ENCODE measurements at places on chromosomes 6 and 20.

- no peak for DNase-seq
Observed at GRCh38 chr20:5890773-5891441, 59.4 kb downstream of the TRMT6 start.

DNA sequence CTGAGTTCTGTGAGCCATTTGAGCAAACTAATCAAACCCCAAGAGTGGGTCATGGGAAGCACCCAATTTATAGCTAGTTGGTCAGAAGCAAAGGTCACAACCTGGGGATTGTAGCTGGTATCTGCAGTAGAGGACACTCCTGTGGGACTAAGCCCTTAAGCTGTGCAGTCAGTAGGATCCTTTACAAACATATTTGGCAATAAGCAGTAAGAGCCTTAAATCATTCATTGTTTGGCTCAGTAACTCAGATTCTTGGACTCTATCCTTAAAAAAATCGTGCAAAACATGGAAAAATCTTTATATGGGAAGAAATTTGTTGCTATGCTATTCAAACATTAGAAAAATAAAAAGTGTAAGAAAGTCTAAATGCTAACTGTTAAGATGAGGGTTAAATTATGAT lies 29.9 kb downstream of the FRK start:
- peak; percentile 45 for DNase-seq

- no peak for DNase-seq
Observed at GRCh38 chr6:9862603-9863167, 552.2 kb downstream of the TFAP2A start.

GRCh38 chr6:6741264-6741663 lies 152.7 kb downstream of the LY86 start:
- no peak for DNase-seq

GRCh38 chr6:159311618-159312017 lies 142.4 kb downstream of the FNDC1 start:
- no peak for DNase-seq

DNA sequence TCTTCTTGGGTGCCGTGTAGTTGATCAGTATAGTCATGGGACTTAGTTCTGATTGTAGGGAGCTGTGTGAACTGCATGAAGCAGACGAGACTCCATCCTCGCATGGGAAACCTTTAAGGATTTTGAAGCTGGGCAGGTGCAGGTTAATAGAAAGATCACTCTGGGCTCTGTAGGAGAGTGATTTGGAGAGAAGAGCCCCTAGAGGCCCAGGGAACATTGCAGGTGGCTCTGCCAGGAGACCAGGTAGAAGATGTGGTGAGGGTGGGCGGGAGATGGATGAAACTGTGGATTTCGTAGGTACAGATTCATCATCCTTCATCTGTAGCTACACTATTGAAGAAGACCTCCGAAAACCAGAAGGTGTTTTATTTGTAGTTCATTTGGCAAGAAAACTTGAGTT lies 53.3 kb downstream of the UTRN start:
- no peak for DNase-seq

GRCh38 chr20:36632487-36633284 lies 13.3 kb downstream of the SLA2 start:
- no peak for DNase-seq

DNA sequence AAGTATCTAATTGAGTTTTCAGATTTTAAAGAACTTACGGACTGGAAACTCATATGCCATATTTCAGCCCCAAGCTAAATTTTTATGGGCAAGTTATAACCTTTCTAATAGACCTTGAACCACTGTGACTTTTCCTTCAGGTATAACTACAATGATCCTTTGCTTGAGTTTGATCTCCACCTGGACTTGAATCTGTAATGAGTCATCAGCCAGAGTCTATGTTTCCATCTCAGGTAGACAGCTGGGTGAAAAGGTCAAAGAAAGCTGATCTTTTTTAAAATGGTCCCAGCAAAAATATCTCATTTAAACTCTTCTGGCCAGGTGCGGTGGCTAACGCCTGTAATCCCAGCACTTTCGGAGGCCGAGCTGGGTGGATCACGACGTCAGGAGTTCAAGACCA lies 88.4 kb upstream of the SGK1 start:
- DNase-seq = no peak

DNA sequence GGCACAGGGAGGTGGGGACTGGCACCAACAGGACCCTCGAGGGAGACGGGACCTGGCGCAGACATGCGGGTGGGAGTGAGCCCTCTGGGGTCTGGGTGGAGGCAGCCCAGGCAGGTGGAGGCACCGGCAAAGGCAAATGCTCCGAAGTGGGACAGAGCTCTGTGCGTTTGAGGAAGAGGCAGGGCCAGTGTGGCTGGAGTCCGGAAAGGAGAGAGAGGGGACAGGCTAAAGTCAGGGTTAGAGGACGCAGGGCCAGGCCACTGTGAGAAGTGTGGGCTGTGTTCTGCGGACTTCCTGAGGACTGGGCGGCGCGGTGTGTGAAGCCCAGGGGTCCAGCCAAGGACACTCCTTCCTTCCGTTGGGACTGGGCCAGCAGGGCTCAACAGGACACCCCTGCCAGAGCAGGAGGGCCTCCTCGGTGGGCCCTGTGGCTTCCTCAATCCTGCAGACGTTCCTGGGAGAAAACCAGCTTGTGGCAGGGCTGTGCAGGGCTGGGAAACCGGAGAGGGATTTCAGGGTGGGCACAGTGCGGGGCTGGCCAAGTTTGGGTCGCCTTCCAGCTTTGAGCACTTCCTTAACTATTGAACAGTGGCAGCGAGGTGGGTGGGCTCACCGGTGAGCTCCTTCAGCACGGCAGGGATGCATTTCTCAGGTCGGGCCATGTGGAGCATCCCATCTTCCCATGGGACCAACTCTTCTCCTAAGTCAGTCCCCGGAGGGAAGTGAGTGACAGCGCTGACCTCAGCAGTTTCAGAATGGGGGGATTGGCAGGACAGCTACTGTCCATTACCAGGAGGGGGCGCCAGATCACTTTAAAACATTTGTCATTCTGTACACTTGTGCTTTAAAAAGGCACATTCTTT lies 22.5 kb downstream of the MOCS3 start:
- peak; percentile 47 for DNase-seq

GRCh38 chr6:73073238-73073637 lies 152.1 kb downstream of the KHDC1L start:
- DNase-seq = no peak

- DNase-seq = no peak
Observed at GRCh38 chr6:151993364-151993763, 185.9 kb downstream of the ESR1 start.

DNA sequence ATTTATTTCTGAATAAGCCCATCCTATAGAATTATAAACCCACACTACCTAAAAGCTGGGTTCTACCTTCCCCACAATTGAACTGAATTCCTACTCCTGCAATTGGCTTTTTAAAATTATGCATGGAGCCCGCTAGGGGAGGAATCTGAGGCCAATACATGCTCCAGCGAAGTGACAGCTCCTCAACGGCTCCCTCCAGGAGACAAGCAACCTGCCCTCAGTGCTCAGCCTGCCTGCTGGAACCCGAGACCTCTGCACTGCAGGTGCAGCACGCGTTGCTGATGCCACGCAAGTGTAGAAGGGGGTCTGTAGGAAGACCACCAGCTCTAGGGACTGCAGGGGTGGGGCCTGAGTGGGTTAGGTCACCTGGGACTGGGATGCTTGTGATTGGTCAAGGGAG lies 170.2 kb upstream of the CDYL start:
- no peak for DNase-seq

DNA sequence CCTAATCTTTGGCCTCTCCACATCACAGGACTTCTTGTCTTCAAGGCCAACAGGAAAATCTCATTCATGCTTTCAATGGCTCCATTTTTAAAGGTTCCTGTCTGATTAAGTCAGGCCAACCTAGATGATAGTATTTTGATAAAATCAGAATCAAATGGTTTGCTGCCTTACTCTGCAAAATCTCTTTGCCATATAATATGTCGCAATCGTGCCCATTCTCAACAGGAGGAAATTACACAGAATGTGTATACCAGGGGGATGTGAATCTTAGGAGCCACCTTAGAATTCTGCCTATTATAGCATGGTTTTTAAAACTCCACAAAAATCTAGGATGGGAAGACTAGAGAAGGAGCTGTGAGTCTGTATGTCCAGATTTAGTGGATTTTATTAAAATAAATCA lies 612.9 kb upstream of the MAN1A1 start:
- DNase-seq = no peak

DNA sequence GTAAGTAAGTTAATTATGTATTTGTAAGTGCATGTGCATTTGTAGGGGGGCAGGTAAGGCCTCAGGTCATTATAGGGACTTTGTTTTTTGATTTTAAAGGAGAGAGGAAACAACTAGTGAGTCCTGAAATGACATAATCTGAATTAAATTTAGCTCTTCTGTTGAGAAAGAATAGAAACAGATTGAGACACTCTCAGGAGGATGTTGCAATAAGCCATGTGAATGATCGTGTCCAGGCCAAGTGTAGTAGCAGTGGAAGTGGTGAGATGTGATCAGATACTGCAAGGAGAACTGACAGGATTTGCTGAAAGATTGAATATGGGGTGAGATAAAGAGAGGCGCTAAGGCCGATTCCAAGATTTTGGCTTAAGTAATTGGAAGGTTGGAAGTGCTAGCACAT lies 2.6 kb upstream of the CENPW start:
- peak; percentile 91 for DNase-seq

- DNase-seq = no peak
Observed at GRCh38 chr20:51036226-51036625, 13.3 kb upstream of the KCNG1 start.

- no peak for DNase-seq
Observed at GRCh38 chr6:73240730-73241129, 15.4 kb upstream of the KHDC1L start.

DNA sequence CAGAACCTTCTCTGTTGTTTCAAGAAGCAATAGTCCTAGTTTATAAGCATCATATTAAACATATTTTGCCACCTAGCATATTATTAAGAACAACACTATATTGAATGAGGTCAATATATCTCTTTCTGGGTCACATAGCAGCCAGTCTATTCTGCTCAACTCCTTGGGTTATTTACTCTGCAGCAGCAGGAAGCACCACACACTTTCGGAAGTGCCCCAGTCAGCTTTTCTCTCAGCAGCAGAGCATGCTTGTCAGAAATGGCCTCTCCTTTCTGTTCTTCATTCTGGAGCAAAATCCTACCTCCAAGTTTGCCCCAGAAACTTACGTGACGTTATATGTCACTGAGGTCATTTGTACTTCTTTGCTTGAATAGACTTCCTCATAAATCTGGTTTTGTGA lies 22.7 kb downstream of the CFAP206 start:
- DNase-seq = no peak

DNA sequence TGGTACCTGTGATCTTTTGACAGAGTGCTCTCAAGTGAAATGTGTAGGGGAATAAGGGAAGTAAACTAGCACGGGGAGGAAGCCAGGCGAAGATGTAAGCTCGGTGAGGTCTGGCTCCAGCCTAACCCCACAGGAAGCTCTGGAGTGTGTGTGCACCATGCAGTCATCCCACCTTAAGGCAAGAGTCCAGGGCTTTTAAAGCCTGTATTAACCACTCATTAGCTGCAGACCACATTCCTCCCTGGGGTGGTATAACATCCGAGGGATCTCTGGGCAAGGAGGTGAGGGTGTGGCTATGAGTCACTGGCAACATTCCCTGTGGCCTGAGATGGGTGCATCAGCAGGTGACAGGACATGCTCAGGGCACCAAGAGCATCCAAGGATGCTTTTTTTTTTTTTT lies 12.5 kb upstream of the RANBP9 start:
- DNase-seq = no peak

DNA sequence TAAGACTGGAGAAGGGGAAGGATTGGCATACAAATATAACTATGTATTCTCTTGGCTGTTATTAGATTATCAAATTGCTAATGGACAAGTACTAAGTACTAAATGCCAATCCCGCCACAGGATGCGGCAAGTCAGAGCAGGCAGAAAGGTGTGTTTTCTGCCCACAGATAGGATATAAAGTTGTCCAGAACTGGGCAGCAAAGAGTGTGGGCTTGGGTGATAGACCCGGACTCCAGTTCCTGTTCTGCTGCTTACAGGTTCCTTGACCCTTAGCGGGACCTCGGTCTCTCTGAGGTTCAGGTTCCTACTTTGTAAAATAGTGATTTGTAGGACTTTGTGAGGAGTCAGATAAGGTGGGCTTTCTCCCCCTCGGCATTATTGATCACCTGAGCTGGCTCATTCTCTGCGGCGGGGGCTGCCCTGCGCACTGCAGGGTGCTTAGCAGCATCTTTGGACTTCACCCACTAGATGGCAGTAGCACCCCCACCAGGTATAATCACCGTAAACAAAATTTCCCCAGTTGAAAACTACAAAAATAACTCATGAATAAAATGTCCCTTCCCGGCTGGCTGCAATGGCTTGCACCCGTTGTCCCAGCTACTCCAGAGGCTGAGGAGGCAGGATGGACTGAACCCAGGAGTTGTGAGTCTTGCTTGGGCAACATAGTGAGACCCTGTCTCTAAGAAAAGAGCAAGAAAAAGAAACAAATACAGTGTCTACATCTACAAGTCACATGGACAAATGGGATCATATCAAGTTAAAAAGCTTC lies 193.1 kb downstream of the DOK5 start:
- no peak for DNase-seq

DNA sequence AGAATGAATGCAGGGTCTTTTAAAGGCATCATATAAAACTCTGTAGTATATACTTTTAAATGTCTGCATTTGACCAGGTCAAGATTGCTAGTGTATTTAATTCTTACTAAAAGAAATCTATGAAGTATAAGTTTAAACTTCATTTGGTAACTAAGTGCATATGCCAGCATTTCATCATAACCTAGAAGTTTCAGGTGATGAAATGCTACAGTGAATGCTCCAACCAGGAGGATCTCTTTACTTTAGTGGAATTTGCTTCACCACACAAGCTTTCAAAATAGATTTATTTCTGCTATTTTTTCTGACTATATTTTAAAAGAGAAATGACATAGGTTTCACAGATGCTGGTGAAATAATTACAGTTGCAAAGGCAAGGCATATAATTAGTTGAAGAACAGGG lies 141.9 kb downstream of the HIVEP2 start:
- peak; percentile 81 for DNase-seq

DNA sequence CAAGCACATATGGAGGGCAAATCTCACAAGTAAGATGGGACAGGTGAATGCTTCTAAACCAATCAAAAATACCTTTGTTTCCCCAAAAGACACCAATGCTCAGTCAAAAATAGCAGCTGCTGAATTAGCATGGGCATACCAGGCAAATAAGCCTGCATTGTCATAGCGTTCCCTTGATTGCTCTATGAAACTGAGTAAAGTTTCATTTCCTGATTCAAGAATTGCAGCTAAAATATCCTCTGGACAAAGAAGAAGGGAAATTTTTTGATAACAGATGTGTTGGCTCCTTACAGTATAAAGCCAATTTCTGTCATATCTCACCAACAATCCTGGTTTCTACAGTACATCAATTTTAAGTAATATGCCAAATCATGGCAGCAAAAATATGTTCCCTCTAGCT lies 3.3 kb upstream of the TMEM14A start:
- DNase-seq = no peak

- DNase-seq = no peak
Observed at GRCh38 chr6:1599469-1599868, 10.2 kb upstream of the FOXC1 start.

GRCh38 chr6:12294851-12295536 lies 4.8 kb downstream of the EDN1 start:
- DNase-seq = no peak

- no peak for DNase-seq
Observed at GRCh38 chr6:140830666-140831065, 1302.1 kb upstream of the GJE1 start.

Measured in amniotic epithelial cell (primary cell).